ENCODE measurements at places on chromosomes 11 and 22. TPM values are rescaled to one million over a fixed set of nuclear protein-coding genes. Genes with fewer than 3 reads are reported as not detected.

DNA sequence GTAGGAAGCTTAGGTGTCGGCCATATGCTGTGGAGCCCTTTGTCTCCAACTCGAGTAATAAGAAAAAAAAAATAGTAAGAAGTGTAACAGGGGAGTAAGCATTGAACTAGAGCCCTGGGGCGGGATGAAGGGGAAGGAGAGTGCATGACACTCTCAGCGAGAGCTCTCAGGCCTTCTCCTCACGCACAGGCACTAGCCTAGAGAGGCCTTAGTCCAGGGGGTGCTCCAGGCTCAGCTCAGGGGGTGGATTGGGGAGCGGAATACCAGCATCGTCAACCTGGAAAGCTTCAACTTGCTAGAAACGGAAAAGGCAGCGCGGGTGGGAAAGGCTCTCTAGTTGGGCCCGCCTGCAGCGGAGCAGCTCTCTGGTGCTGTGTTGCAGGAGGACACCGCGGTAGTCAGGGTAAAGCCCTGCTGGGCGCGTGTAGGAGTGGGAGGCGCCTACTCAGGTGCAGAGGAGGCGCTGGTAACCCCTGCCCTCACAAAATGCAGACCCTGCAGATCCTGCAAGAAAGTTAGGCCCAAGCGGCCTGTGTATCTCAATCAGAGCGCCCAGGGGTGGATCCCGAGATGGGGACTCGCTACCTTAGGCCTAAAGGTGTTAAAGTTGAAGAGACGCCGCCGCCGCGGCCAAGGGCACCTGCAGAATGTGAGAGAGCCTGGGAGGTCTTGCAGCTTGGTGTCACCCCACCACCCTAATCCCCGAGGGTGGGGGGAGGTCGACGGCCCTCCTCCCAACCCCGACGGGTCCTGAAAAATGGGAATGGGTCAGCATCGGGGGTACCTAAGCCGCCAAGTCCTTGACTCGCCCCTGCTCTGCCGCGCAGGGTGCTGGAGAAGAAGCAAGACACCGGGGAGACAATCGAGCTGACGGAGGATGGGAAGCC, 2.8 kb downstream of the SLC17A6 start:
- no peak for DNase-seq

GRCh38 chr11:68457898-68458249, 2.7 kb upstream of the PPP6R3 start:
- DNase-seq: no peak

- no peak for DNase-seq
These were observed 339.4 kb downstream of the CADM1 start for GRCh38 chr11:115164774-115165173.

The MUC6 gene
- total RNA-seq: not detected

The NPAS4 gene
- not detected for total RNA-seq

The MUC5AC gene
- total RNA-seq: not detected

Data from G401 (cell line).